ENCODE measurements at places on chromosomes 4 and X. TPM values are rescaled to one million over a fixed set of nuclear protein-coding genes. Genes with fewer than 3 reads are reported as not detected.
A peak's percentile ranks its signal among the peaks of the same experiment; 100 is the strongest.

- no peak overlapping the region for H3K27ac ChIP-seq
- no peaks in the 10 kb centered on the region for H3K36me3 ChIP-seq
- H3K4me1 ChIP-seq, result no peaks in the 10 kb centered on the region
- H3K4me3 ChIP-seq, result no peak overlapping the region
Measured at GRCh38 chr4:6044276-6044675, 26.0 kb upstream of the C4orf50 start.

DNA sequence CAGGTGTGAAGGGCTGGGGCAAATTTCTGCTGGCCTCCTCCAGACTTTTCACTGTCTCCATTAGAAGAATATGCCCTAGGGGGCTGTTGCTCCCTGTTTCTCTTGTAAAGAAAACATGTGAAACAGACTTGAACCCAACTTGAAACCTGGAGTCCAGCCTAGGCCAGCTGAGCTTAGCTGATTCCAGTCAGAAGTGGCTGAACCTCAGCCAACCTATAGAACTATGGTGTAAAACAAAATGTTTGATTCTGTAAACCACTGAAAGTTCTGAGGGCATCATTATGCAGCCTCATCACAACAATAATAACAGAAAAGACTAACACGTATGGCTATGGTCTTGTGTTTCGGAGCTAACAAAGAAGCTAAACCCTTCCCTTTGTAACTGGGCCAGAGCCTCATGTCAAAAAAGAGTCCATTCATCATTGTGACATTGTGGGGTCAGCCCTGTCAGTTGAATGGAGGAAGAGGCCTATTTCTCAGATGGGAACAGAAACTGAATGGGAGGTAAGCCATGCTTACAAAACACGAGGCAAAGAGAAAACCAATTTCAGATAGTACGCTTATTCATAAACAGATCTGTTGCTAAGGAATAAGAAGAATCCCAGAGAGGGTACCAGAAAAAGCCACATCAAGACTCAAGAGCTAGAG, 34.1 kb downstream of the SETD7 start:
- no peak overlapping the region for H3K27ac ChIP-seq
- H3K4me1 ChIP-seq, result no peaks in the 10 kb centered on the region
- no peaks in the 10 kb centered on the region for H3K27me3 ChIP-seq
- DNase-seq, result no peak

DNA sequence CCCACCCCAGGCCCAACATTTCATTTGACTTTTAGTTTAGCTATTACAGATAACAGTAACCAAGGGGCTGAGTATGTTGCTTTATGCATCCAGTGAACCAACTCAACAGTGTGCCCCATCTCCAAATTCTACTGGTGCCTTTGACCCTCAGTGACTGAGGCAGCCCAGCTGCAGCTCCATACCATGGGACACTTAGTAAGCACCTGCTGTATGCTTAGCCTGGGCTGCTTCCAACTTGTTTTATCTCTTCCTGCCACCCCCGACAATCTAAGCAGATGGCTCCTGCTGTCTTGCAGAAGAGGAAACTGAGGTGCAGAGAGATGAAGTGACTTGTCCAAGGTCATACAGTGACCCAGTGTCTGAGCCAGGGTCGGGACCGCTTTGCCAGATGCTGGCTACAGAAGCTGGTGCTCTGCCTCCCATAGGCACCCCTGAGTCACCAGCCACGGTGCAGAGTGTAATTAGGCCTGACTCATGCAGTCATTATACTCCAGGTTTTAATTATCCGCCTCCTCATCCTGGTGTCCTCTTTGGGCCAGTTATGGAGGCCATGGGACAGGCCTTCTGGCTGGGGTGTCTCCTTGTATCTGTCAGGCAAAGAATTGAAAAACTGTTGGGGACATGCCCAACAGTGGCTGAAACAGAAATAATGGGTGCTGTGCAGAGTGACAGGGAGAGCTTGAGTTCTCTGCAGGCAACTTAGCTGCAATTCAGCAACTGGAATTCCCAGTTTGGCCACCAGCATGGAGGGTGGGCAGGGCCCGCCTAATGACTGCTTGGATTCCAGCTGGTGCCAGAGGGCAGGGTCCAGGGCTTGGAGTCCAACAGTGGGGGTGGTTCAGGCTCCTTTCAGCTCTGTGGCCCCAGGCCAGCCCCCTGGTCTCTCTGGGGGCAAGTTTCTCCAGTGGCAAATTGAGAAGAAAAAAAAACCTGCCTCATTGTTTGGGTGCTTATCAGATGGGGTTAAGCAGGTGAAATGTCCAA, 8.2 kb upstream of the GPR78 start:
- no peak for DNase-seq
- no peaks in the 10 kb centered on the region for H3K27me3 ChIP-seq
- H3K36me3 ChIP-seq, result no peaks in the 10 kb centered on the region
- H3K27ac ChIP-seq, result no peak overlapping the region
- no peak overlapping the region for H3K4me3 ChIP-seq

The NSUN7 gene
- total RNA-seq, result 1.1 TPM

DNA sequence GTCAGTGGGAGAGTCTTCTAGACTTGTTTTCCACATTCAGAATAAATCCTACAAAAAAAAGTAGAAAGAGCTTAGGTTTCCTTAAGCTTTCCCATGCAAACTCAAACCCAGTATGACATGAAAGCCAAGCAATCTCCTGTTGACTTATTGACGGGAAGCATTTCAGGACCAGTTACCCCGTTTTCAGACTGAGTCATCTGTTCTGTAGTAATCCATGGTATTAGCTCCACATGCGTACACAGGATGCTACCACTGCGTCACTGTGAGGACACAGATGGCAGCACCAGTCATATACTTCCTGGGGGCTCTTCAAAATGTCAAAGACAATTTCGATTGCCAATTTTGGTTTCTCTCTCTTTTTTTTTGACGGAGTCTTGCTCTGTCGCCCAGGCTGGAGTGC, 224.9 kb upstream of the MAD2L1 start:
- no peaks in the 10 kb centered on the region for H3K4me1 ChIP-seq
- no peaks in the 10 kb centered on the region for H3K36me3 ChIP-seq
- no peak for DNase-seq
- H3K27me3 ChIP-seq, result no peaks in the 10 kb centered on the region
- no peak overlapping the region for H3K27ac ChIP-seq
- no peak overlapping the region for H3K4me3 ChIP-seq

- no peaks in the 10 kb centered on the region for H3K27me3 ChIP-seq
- no peak for DNase-seq
- H3K4me1 ChIP-seq, result no peaks in the 10 kb centered on the region
- no peak overlapping the region for H3K27ac ChIP-seq
- H3K36me3 ChIP-seq, result no peaks in the 10 kb centered on the region
- no peak overlapping the region for H3K4me3 ChIP-seq
Measured at GRCh38 chrX:72107320-72107719, 24.4 kb downstream of the RTL5 start.

The GAGE1 gene
- total RNA-seq, result not detected

The ARHGAP6 gene
- total RNA-seq, result 0.13 TPM

DNA sequence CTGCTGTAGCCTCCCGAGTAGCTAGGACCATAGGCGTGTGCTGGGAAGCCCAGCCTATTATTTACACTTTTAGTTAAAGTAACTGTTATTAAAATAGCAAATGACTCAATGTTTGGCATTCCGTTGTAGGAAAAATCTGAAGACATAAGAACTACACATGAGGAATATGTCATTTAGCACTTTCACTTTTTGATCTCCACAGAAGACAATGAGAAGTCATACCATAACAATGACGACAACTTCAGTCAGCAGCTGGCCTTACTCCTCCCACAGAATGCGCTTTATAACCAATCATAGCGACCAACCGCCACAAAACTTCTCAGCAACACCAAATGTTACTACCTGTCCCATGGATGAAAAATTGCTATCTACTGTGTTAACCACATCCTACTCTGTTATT, 6.7 kb downstream of the GPR34 start:
- no peaks in the 10 kb centered on the region for H3K27me3 ChIP-seq
- DNase-seq, result no peak
- H3K27ac ChIP-seq, result no peak overlapping the region
- no peaks in the 10 kb centered on the region for H3K4me1 ChIP-seq

DNA sequence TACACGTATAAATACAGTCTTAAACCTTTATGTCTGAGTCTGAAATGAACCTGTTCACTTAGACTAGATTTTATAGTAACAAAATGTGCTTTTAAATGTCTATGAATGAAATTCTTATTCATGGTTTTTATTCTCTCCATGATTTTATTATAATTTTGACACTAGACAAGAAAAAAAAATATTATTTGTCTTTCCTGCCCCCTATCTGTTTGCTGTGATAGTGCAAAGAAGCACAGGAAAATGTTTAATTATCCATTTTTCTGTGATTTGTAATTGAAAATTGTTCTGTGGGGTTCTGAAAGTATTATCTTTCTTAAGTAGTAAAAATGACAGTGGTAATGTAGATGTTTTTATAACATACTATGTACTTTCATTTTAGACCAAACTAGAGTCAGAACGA, 52.0 kb downstream of the INTS6L start:
- no peaks in the 10 kb centered on the region for H3K36me3 ChIP-seq
- DNase-seq, result no peak
- H3K27me3 ChIP-seq, result no peaks in the 10 kb centered on the region
- H3K27ac ChIP-seq, result no peak overlapping the region
- no peak overlapping the region for H3K4me3 ChIP-seq

- no peaks in the 10 kb centered on the region for H3K4me1 ChIP-seq
- no peak overlapping the region for H3K27ac ChIP-seq
- H3K27me3 ChIP-seq, result no peaks in the 10 kb centered on the region
Measured at GRCh38 chrX:42714981-42715700, 62.8 kb downstream of the PPP1R2C start.

The ZXDA gene
- total RNA-seq, result 3.9 TPM

DNA sequence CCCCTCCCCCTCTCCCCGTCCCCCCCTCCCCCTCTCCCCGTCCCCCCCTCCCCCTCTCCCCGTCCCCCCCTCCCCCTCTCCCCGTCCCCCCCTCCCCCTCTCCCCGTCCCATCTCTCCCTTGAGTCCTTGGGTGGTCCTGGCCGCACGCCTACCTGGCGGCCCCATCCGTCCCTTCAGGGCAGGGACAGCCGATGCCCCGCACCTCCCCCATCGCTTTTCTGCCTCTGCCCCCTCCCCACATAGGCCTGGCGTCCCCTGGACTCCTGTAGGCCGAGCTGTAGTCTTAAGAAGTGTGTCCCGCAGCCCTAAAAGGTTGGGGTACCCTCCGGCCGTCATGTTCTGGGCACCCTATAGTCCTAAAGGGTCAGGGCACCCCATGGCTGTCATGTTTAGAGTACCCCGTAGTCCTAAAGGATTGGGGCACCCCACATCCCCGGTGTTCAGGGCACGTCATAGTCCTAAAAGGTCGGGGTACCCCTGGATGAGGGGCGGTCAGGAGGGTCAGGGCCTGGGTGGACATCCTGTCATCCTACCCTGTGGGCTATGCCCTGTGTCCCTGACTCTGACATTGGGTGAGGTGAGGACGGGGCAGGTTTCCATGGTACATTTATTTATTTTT, 10.8 kb upstream of the GTPBP6 start:
- H3K4me1 ChIP-seq, result no peaks in the 10 kb centered on the region
- no peaks in the 10 kb centered on the region for H3K36me3 ChIP-seq
- DNase-seq, result no peak
- no peaks in the 10 kb centered on the region for H3K27me3 ChIP-seq

The EXOC1 gene
- 24.1 TPM for total RNA-seq

DNA sequence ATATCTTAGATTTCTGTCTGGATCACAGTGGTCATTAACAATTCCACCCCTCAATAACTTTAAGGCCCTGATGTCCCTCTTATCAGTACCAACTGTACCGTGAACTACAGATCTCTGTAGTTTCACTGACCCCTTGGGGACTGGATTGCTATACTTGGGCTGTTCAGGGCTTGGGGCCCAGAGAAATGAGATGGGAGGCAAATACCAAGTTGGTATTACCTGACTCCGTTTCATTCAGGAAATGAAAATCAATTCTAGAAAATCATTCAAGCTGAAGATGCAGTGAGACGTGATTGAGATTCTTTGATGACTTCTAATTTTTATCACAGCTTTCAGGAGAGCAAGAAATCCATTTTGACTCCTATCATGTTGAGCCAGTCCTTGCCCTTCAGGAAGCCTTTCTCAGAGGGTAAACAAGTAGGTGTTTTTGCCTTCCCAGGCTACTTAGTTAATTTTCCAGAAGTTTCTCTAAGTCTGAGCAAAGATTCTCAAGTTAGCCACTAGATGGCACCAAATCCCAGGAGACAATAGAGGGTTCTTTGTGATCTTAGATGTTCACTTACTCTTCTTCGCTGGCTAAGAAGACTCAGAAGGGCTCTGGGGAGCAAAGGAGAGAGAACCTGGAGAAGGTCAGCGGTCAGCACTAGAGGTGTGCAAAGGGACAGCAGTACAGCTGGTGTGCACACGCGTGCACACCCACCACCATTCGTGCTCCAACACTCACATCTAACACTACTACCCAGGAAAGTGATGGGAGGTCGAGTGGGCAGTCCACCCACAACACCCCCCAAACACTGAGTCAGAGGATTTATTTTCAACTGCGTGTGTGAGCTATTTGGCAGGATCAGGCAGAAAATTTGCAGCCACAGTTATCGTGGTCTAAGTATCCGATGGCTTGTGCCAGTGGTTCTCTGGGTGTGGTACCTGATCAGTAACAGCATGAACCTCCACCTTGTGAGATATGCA, 7.4 kb downstream of the HNRNPH2 start:
- peaks cover 16% of the 10 kb centered on the region for H3K4me1 ChIP-seq
- peak overlapping the region; percentile 77 for H3K27ac ChIP-seq
- H3K27me3 ChIP-seq, result no peaks in the 10 kb centered on the region
- H3K4me3 ChIP-seq, result no peak overlapping the region

DNA sequence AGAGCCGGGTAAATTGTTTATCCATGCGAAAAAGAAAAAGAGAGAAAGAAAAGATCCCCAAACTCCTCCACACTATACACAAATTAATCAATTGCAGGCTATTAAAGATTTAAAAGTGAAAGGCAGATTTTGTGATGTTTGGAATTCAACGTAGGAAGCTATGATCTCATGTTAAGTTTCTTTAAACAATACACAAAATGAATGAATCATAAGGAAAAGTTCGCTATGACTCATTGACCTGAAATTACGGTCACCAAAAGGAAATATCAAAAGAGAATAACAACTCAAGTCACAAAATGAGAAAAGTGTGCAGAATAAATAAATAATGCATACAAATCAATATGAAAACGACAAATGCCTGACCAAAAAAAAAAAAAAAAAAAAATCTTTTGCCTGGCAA, 28.6 kb downstream of the CLNK start:
- H3K4me1 ChIP-seq, result no peaks in the 10 kb centered on the region
- H3K27me3 ChIP-seq, result no peaks in the 10 kb centered on the region
- peak; percentile 13 for DNase-seq
- H3K4me3 ChIP-seq, result no peak overlapping the region
- no peak overlapping the region for H3K27ac ChIP-seq

- no peaks in the 10 kb centered on the region for H3K4me1 ChIP-seq
- DNase-seq, result no peak
- H3K27me3 ChIP-seq, result no peaks in the 10 kb centered on the region
- no peak overlapping the region for H3K27ac ChIP-seq
Measured at GRCh38 chr4:28518561-28519165, 1658.0 kb downstream of the STIM2 start.

- no peaks in the 10 kb centered on the region for H3K4me1 ChIP-seq
- no peaks in the 10 kb centered on the region for H3K27me3 ChIP-seq
- no peak for DNase-seq
- H3K36me3 ChIP-seq, result no peaks in the 10 kb centered on the region
Measured at GRCh38 chrX:40402831-40403533, 177.8 kb upstream of the ATP6AP2 start.

Measured in Panc1 (cell line).